ENCODE measurements at places on chromosomes 12 and 14. TPM values are rescaled to one million over a fixed set of nuclear protein-coding genes. Genes with fewer than 3 reads are reported as not detected.

Gene IRF2BPL
- total RNA-seq = 53.9 TPM

Gene AGAP2
- total RNA-seq = 22.2 TPM

Gene KIF26A
- total RNA-seq = 0.33 TPM

- DNase-seq = peak; percentile 35
Measured at GRCh38 chr14:95523051-95523814, 6.8 kb upstream of the SYNE3 start.

DNA sequence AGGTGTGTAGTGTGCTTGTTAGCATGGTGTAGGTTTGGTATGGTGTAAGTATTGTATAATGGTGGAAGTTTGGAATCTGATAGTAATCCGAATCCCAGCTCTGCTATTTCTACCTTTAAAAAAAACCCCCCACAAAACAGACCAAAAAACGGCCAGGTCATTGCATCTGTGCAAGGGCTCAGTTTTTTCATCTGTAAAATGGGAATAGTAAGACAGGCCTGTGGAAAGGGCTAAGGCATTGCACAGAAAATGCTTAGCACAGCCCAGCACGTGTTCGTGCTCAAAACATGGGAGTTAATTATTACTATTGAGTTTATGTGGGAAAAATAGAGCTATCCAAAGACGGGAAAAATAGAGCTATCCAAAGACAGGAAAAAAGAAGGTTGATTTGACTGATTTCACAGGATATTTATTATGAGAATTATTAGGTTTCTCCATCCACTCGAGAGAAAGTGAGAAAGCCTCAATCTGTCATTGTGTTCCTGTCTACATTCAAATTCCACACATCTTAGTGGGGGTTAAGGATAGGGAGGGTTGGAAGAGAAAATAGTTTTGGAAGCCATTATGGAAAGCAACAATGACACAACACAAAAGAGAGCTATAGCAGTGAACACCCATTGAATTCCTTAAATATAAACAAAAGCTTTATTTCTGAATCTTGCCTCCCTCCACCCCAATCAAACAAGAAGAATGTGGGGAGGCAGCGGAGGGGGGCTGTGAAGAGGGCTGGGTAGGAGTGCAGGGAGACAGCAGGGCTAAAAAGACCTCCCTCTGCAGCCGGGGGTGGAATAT lies 126.8 kb upstream of the MAX start:
- DNase-seq = no peak

DNA sequence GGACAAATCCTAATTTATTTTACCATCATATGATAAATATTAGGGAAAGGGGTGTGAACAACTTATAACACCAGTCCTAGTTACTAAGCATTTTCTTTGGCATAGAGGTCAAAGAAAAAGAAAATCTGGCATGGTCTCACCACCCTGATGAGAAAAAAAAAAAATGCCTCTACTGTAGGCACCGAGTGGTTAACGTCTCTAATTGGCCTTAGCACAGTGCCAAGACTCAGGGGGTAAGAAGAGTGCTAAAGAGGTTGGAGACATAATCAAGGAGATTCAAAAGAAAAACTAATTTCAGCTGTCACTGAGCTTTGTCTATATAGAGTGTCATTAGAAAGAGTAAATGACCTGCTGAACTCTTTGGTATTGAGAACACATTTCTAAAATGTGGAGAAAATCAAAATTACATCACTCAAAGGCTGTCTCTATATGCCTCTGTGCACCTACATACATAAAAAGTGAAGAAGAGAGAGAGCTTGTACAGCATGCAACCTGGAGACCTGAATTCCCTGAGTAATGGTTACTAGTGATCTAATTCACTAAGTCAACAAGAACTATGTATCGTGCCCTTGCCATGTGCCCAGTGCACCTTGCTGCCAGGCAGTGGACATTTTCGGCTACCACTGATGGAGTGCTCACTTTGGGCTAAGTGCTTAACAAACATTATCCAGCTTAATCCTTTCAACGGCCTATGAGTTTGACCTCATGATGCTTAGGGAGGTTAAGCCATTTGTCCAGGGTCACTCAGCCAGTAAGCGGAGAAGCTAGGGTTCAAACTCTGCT lies 113.8 kb upstream of the G2E3 start:
- no peak for DNase-seq

- no peak for DNase-seq
Measured at GRCh38 chr12:92261071-92261470, 115.4 kb upstream of the BTG1 start.

Gene CCDC196
- not detected for total RNA-seq

All from CD8-positive, alpha-beta T cell (primary cell).